ENCODE measurements at places on chromosomes 13 and 19.

GRCh38 chr13:110280231-110280813 is 26.6 kb downstream of the COL4A1 start:
- DNase-seq = no peak

- no peak for DNase-seq
These were observed 2.0 kb upstream of the ARHGAP45 start for GRCh38 chr19:1064661-1065605.

GRCh38 chr19:48867746-48868113 is 687 bp downstream of the PLEKHA4 start:
- no peak for DNase-seq

GRCh38 chr19:47713046-47714021 is at the start of gene EHD2:
TSS of gene EHD2 (plus strand) at chr19:47713422. CDS start at chr19:47716613, 3,191 bp downstream.
- DNase-seq = no peak

DNA sequence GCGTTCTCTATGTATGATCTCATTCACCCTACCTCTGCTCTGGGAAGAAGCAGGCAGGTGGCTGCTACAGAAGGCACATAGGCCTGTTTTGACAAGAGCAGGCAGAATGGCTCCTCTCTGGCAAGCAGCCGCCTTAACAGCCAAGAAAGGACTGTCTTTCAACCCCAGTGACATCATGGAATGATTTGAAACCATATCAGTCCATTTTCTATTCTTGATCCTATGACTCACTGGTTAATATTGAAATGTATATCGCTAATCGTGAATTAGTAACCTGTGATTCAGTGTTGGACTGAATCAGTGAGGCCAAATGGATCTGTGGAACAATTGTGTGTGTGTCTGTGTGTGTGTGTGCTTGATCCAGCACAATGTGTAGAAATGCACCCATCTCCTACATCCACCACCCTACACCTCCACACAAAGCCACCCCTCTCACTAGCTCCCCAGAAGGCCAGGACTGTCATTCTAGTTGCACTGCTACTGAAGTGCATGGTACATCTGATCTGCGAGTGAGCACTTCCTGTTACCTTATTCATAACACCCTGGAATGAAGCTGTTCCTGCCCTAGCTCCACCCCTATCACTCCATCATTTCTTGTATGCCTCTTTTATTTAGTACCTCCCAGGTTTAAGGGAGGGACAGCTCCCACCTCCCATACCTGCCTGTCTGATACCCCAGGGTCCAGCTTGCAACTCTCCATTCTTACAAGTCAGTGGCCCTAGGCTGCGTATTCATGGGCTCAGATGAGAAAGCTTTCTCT is 460.0 kb downstream of the FOXO1 start:
- no peak for DNase-seq

All from HS-5 (cell line).